Gastroesophageal sphincter (tissue), 4 donors: ENCODE measurements at places on chromosomes 13 and 19.
A peak's percentile ranks its signal among the peaks of the same experiment; 100 is the strongest.

- no peak for ATAC-seq
Observed at GRCh38 chr19:46022431-46023310, at the start of gene PGLYRP1. TSS of gene PGLYRP1 (minus strand) at chr19:46023053. CDS start at chr19:46023021, 32 bp downstream.

- ATAC-seq: no peak
Observed at GRCh38 chr19:30593975-30594745, 222.0 kb downstream of the ZNF536 start.

- no peak for ATAC-seq
Observed at GRCh38 chr13:110390567-110390966, 83.5 kb downstream of the COL4A2 start.

GRCh38 chr19:11295665-11296245 lies at the start of gene TSPAN16:
TSS of gene TSPAN16 (plus strand) at chr19:11296160. CDS start at chr19:11296298, 138 bp downstream.
- ATAC-seq: no peak

DNA sequence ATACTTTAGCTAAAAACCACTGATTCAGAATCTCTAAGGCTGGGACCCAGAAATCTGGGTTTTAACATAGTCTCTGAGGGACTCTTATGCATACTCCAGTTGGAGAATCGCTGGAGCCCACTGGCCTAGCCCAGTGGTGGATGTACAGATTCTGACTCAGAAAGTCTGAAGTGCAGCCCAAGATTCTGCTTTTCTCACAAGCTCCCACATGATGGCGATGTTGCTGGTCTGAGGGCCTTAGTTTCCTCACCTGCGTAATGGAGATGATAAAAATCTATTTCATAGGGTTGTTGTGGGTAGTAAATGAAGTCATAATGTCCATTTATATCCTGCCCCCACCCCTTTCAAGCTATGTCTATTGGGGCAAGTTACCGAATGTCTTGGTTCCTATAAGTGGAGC lies 7.7 kb upstream of the CDADC1 start:
- ATAC-seq: no peak

DNA sequence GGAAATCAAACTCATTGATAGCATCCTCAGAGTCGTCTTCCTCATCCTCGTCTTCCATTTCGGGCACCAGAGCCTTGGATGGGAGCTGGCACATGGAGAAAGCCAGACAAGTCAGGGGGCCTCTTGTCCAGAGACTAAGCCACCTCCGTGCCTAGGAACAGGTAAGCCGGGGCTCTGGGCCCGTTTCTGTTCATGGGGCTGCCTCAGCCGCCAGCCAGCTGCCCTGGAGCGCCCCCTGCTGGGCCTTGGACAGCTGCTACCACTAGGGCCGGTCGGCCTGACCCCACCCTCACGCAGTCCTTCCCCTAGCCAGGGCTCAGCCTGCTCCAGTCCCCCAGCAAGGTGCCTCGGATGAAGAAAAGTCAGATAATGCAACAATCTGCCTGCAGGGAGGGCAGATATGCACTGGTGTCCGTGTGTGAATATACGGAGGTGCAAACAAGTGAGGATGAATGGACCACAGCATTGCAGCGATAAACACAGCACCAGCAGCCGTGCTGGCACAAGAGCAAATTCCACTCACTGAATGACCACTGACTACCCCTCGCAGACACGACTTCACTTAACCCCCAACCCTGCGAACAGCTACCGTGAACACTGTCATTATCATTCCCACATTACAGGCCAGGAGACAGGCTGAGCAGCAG lies 11.9 kb upstream of the PRKD2 start:
- ATAC-seq: peak; percentile 73

DNA sequence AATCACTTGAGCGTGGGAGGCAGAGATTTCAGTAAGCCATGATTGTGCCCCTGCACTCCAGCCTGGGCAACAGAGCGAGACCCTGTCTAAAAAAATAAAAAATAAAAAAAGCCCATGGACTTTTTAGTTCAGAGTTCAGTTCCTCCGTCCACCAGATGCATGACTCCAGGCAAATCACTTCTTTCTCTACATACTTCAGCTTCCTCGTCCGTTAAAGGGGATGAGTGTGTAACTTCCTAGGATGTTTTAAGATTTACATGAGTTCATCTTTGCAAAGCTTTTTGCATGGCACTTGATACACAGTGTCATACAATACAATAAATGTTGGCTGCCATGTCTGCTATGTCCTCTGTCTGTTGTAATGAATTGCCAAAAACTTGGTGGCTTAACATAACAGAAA lies 10.0 kb upstream of the FFAR2 start:
- no peak for ATAC-seq

DNA sequence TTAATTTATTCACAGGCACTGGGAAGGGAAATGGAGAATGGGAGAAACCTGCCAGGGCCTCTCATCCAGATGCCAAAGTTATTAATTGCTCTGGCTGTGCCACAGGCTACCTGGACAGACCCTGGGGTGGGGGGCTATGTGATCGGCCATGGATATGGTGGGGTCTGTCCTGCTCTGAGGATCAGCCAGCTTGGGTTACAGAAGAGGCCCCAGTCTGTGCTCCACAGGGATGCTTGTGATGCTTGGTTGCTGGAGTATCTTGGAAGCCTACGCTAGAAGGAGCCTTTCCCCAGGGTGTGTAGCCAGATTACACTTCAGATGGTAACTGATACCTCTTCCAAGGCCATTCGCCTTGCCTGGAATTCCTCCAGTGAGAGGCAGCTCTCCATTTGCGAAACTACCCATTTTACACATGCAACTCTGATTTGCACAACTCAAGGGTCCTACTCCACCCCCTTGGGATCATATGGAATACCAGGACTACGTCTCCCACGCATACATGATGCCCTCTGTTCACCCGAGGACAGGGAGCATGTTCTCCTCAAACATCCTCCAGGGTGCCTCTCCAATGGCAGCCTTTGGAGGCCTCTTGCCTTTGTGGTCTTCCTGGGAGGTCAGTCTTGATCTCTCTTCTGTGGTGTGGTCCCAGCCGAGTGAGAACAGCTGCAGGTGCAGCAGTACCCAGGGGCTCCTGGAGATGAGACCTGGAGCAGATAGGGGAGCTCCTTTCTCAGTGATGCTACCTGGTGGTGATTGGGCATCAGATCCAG lies 186.6 kb upstream of the TSHZ3 start:
- ATAC-seq: no peak

- ATAC-seq: no peak
Observed at GRCh38 chr13:74466020-74466419, 331.8 kb upstream of the KLF12 start.

DNA sequence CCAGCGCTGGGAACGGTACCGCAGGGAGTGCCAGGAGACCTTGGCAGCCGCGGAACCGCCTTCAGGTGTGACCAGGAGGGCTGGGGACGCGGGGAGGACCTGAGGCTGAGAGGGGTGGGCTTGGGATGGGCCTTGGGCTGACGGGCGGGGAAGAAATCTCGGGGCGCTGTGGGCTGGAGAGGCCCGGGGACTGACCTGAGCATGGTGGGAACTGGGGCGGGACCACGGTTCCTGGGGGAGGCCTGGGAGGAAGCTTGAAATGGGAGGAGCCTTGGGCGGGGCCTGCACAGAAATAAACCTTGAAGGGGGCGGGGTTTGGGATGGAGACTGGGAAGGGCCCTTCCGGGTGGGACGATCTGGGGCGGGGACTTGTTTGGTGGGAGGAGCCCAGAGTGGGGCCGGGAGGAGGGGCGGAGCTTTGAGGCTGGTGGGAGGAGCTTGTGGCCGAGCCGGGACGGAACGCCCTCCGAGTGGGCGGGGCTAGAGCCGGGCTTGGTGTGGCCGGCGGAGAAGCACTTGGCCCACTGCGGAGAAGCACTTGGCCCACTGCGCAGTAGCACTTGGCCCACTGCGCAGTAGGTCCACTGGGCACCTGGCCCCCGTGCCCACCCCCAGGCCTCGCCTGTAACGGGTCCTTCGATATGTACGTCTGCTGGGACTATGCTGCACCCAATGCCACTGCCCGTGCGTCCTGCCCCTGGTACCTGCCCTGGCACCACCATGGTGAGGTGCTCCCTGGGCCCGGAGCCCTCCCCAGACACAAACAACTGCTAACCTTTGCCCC lies 2.8 kb downstream of the GIPR start:
- peak; percentile 34 for ATAC-seq

DNA sequence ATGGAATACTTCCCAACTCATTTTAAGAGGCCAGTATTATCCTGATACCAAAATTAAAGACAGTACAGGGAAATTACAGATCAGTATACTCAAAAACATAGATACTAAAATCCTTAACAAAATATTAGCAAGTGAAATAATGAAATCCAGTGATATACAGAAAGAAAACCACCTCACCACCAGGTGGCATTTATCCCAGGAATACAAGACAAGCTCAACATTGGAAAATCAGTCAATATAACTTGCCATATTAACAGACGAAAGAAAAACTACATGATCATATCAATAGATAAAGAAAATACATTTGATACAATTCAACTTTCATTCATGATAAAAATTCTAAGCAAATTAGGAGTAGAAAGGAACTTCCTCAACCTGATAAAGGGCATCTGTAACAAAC lies 6.7 kb upstream of the GNA15 start:
- ATAC-seq: no peak

GRCh38 chr19:7408251-7408650 lies 59.5 kb downstream of the ARHGEF18 start:
- no peak for ATAC-seq

GRCh38 chr13:102586615-102587014 lies 10.2 kb upstream of the TPP2 start:
- ATAC-seq: no peak

- ATAC-seq: no peak
Observed at GRCh38 chr13:58329746-58330145, 698.2 kb downstream of the PCDH17 start.

DNA sequence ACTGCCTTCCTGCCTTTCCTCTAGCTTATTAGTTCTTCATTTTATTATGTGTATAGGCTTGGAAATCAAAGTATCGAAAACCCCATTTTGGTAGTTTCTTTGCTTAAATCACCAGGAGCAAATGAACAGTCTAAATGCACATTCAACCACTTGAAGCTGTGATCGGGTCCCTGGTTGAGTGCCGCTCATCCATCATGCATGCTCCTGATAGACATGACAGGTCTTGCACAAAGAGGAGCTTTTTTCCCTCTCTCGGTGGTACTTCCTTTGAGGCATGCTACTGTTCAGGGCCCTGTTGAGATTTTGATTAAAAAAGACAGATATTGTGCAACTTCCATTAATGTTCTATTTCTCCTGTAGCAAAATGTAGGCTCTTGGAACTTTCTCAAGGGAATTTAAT lies 185.8 kb downstream of the OLFM4 start:
- ATAC-seq: no peak

- ATAC-seq: no peak
Observed at GRCh38 chr13:20209948-20210347, 17.2 kb upstream of the GJB2 start.

- no peak for ATAC-seq
Observed at GRCh38 chr13:45441633-45442032, 23.1 kb upstream of the COG3 start.

- ATAC-seq: no peak
Observed at GRCh38 chr19:43872547-43873336, 45.6 kb downstream of the ZNF283 start.

DNA sequence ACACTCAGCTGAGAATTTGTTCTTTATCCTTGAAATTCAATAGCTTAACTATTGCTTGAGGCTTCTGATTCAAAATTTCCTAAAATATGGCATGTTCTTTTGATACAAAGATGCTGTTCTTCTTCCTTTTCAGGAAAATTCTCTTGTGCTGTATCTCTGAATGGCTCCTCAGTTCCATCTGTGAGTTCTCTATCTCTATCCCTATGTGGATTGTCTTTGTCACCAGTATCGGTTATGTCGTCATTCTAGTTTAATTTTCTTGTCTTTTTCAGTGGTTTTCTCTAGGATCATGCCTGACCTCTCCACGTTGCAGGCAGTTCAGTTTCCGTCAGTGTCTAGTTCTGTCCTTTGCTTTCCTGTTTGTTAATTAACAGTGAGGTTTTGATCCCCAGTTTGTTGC lies 104.6 kb upstream of the GJB6 start:
- ATAC-seq: no peak

DNA sequence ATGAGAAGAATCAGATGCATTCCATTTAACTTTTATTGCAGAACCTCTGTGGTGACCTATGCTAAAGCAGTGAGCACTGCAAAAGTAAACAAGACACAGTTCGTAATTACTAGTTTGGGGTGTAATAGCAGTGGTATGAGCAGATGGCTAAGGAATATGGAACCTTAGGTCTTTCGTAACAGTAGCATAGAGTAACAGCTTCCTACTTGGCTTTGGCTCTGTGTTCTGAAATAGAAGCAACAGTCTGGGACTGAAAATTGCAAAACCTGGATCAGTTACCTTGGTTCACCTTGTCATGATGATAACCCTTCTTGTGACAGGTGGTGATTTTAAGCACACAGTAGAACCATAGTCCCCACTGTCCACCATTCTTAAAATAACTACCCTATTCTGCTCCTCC lies 303.4 kb downstream of the GPC6 start:
- no peak for ATAC-seq

DNA sequence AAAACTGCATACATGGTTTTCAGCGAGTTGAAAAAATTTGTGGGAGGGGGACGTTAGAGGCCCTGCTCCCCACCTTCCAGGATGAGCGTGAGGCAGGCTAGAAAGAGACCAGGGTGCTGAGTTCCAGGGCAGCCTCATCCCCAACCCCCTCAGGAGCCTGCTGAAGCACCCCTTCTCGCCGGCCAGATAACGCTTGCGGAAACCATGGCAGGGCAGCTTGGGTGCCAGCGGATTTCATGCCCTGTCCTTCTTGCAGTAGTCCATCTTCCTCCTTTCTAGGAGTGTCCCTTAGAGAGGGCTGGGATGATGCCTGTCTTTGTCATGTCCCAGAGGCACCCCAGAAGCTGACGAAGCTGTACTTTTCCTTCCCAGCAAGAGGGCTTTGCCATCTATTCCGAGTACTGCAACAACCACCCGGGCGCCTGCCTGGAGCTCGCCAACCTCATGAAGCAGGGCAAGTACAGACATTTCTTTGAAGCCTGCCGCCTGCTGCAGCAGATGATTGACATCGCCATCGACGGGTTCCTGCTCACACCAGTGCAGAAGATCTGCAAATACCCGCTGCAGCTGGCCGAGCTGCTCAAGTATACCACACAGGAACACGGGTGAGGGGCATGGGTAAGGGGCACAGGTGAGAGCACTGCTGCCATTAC lies 19.0 kb upstream of the C1QTNF9 start:
- no peak for ATAC-seq

DNA sequence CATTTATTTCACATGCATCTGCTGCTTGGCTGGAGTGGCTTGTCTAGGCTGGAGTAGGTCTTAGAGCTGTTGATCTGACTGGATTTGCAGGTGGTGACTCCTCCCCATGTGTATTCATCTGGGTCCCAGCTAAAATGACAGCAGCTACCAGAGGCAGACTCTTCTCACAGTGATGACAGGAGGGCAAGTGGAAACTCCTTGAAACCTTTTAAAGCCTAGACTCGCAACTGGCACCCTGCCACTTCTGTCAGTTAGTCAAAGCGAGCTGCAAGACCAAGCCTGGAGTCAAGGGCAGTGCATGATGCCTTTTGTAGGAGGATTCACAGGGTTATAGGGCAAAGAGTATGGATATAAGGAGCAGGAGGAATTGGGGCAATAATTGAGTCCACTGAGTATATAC lies 65.2 kb downstream of the TEX26 start:
- no peak for ATAC-seq

DNA sequence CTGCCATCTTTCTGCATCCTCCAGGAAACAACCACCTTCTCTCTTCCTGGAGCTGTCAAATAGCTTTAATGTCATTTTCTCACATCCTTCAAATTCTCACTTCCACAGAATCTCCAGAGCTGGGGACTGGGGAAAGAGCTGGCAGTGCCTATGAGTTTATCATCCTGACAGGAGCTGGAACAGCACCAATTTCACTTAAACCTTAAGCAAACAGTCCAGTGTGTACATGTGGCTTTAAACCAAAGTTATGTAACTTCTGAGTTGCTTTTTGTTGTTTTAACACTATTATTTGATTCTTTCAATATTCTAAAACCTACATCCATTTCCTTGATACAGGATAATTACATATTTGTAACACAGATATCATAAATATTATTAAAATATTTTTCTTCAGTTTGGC lies 331.5 kb upstream of the ARGLU1 start:
- no peak for ATAC-seq
